RKO (cell line): ENCODE measurements at places on chromosomes 4 and X.

- no peak for DNase-seq
Observed at GRCh38 chr4:38088321-38088720, 128.1 kb downstream of the PTTG2 start.

DNA sequence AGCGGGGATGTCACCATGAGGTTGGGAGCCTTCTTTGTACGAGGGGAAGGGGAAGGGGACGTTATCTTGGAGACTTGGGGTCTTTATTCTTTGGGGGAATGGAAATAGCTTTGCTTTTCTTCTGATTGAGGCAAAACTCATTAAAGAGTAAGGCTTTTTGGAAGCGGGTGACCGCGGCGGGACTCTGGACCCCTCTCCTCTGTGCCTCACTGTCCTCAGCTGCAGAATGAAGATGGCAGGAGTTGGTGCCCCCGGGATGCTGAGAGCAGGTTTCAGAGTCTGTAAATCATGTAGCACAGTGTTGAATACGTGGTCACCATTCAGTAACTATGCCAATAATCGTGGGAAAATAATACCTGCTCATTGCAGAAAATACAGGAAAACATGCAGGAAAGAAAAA is 32.1 kb downstream of the HTT-AS start:
- no peak for DNase-seq

- no peak for DNase-seq
Observed at GRCh38 chr4:68732653-68733466, 62.4 kb upstream of the UGT2B15 start.

GRCh38 chr4:110754716-110755115 is 131.8 kb upstream of the PITX2 start:
- DNase-seq: peak; percentile 1

DNA sequence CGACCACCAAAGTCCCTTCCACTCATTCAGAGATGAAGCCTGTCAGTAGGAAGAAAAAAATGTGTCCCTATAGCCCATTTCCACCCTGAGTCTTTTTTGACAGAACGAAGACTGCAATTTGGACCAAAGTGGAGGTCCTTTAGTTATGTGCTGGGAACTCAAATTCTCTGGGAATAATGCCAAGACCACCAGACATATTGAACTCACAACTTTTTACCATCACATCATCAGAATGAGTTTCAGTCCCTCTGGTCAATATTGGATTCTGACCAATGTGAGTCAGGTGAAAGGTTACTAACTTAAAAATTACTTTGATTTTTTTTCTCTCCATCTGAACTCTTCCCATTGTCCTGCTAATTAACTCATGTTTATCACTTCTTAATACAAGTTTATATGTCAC is 128.9 kb downstream of the DKK2 start:
- no peak for DNase-seq

- no peak for DNase-seq
Observed at GRCh38 chr4:185879666-185880312, 67.8 kb upstream of the SORBS2 start.

DNA sequence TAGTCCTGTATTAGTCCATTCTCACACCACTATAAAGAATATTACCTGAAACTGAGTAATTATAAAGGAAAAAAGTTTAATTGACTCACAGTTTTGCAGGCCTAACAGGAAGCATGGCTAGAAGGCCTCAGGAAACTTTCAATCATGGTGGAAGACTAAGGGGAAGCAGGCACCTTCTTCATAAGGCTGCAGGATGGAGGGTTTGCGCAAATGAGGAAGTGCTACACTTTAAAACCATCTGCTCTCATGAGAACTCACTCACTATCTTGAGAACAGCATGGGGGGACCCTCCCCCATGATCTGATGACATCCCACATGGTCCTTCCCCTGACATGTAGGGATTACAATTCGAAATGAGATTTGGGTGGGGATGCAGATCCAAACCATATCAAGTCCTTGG is 12.1 kb upstream of the MAGEA11 start:
- DNase-seq: no peak

DNA sequence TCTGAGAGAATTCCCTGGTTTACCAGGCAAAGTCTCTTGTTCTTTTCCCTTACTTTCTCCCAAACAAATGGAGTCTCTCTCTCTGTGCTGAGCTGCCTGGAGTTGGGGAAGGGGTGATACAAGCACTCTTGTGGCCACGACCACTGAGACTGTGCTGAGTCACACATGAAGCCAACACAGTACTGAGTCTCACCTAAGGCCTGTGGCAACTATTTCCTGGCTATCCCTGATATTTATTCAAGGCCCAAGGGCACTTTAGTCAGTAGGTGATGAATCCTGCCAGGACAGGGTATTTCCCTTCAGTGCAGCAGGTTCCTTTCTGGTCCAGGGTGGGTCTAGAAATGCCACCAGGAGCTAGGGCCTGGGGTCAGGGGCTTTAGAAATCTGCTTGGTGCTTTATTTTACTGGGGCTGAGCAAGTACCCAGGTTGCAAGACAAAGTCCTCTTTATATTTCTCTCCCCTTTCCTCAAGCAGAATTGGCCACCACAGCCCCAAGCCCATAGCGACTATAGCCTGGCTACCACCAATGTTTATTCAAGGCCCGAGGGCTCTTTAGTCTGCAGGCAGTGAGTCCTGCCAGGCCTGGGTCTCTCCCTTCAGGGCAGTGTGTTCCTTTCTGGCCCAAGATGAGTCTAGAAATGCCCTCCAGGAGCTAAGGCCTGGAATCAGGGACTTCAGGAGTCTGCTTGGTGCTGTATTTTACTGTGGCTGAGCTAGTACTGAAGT is 10.5 kb downstream of the ARL13A start:
- no peak for DNase-seq

DNA sequence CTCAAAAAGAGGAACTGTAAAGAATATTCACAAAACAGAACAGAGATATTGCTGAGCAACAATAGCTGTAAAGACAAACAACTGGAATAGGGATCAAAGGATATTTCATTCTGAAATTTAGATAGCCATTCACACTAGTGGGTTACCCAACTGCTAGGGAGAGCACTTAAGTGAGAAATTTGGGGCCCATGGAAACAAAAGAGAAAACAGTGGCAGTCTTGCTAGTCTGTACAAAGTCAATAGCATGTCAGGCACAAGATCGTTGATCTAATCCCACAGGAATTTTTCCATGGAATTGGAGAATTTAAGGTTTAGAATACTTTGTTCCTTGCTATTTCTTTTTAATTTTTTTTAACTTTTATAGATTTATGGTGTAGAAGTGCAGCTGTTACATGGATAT is 467.0 kb downstream of the PCDH18 start:
- no peak for DNase-seq

DNA sequence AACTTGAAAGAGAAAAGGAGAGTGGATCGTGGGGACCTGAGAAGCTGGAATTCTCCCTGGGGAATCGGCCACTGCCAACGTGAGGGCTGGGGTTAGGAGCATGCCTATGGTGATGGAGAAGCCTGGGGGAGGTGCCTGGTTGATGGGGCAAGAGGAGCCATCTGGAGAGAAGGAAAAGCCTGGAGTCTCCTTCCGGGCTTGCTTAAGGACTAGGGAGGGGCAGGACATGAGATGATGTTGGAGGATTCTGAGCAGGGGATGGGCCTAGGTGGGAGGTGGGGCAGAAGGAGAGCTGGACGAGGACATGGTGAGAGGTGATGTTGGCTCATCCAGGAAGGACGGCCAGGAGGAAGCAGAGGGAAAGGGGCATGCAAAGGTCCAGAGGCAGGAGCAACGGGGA is 35.0 kb upstream of the GYG2 start:
- DNase-seq: no peak

DNA sequence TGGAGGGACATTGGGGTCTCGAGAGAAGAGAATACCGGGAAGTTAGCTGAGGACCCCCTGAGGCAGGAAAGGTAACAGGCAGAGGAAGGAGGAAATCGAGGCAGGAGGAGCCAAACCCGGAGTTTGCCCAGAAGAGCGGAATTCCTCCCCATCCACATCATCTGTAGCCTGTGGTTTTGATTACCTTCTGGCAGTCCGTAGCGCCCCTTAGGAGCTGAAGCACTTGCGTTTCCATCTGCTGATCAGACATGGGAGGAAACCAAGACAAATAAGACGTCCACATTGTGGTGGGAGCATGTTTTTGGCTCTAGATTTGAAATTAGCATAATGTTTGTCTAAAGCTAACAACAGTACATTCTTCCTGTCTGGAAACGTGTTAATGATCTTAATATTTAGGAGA is 26.8 kb upstream of the HMX1 start:
- no peak for DNase-seq

DNA sequence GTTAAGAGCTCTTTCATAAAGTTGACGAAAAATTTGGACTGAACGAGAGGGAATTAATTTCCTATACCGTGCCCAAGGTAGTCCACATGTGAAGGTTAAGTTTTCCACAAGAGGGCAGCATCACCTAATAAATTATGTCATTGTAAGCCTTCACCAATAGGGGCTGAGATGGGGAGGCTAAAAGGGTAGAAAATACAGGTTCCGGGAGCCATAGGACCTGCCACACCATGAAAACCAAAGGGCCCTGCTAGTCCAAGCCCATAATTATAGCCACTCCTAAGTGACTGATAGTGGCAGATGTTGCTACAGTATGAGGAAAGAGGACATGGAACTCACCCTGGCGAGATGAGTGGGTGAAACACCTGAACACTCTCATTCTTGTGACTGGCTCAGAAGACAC is 122.2 kb downstream of the SHROOM4 start:
- peak; percentile 58 for DNase-seq

DNA sequence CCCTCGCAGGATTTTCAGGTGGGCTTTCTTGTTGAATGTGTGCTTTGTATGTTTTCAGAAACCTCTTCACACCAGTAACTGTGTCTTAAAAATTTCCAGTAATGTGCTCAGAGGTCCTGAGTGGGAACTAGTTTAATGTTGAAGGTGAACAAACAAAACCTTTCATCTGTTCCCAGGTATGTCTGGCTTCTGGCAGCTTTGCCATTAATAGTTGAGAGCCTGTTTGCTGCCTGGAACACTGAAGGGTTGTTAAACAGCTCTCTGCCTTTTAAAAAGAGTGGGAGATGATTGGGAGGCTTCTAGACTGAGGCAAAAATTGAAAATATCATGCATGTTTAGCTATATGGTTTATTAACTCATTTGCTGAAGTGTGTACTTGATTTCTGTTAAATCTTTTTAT is 161.2 kb upstream of the AGTR2 start:
- DNase-seq: no peak

DNA sequence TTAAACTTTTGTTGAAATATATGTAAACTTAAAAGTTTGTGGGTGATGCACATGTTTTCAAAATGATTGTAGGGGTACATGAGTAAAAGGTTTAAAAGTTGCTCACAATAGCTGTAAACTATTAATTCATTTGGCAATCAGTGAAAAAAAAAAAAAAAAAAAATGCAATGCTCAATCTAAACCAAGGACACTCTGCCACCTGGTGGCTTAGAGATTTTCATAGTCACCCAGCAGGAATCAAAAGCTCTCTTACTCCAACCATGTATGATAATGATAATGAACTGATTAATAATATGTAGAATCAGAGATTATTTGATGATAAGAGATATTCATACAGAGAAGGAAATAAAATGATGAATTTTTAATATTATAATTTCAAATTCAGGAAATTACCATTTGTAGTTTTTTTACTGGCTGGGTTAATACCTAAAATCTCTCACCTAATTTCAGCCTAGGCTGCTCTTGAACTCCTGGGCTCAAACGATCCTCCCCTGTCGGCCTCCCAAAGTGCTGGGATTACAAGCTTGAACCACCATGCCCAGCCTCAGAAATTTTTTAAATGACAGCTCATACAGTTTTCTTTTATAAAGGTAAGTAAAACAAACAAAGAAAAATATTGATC is 46.9 kb upstream of the SLC25A4 start:
- DNase-seq: peak; percentile 62

DNA sequence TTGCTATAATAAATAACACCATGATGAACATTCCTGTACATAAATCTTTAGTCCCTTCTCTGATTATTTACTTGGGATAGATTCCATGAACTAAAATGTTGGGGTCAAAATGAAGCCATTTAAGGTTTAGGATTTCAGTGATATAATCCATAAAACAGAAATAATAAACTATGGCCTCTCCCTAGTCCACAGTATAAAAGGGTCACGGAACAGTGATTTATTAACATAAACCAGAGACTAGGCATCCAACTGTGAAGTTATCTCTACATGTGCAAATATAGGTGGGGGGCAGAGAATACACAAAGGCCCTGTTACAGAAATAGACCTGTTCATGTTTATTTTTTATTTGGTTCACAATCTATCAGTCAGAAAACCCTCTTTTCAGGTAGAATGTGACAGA is 499.1 kb upstream of the SLIT2 start:
- no peak for DNase-seq

GRCh38 chr4:999882-1000425 is 6.8 kb upstream of the SLC26A1 start:
- DNase-seq: no peak

GRCh38 chrX:45400027-45400779 is 199.5 kb upstream of the DIPK2B start:
- no peak for DNase-seq

GRCh38 chr4:139018971-139019758 is 3.6 kb downstream of the NOCT start:
- no peak for DNase-seq

GRCh38 chr4:62544428-62544827 is 1344.3 kb downstream of the ADGRL3 start:
- no peak for DNase-seq

DNA sequence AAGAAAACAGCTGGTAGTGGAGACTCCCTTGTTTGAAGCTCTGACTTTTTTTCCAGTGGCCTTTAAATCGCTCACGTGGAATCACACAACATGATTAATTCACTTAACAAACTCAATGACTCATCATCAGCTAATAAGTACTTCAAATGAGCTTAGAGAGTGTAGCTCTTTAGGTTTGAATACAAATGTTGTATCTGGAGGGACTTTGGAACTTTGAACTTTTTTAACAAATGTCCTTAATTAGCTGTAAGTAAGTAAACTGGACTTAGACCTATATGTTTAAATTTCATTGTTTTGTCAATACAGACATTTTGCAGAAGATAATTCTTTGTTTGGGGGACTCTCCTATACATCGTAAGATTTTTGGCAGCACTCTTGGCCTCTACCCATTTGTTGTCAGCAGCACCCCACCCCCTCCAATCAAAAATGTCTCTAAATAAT is 581.1 kb downstream of the SPRY1 start:
- peak; percentile 12 for DNase-seq

DNA sequence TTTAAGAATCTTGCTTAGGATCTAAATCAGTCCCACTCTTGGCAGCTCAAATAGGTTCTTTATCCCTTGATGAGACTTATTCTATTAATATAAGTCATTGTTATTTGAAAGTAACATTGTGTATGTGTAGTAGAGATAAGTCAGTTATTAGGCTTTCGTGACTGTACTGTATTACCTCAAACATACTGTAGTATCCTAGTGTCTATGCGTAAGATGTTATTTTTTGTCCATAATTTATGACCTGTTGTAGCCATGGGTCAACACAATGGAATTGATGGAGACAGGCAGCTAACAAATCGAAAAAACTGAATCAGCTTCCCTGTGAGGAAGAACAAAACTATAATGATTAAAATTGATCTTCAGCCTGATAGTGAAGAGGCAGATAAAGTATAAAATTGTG is 41.8 kb downstream of the CLCN3 start:
- DNase-seq: no peak

DNA sequence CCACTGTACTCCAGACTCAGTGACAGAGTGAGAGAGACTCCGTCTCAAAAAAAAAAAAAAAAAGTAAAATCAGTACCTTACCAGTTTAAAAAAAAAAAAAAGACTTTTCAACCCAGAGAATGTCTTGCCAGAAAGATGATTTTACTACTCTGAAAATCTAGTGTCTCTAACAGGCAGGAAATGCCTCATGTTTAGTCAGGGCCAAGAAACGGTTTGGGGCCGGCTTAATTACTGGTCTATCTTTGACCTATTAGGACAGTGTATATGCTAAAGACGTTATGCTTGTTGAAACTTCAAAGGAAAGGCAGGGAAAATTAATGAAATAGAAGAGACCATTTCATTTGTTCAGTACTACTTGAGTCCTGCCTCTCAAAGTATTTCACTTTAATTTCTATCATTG is 9.9 kb downstream of the BEND4 start:
- DNase-seq: no peak
